ENCODE measurements at places on chromosomes 7 and 10.

- H3K27me3 ChIP-seq, result no peaks in the 10 kb centered on the region
- no peak for DNase-seq
- H3K36me3 ChIP-seq, result no peaks in the 10 kb centered on the region
- no peak overlapping the region for H3K4me3 ChIP-seq
- no peaks in the 10 kb centered on the region for H3K4me1 ChIP-seq
- H3K27ac ChIP-seq, result no peak overlapping the region
These were observed 68.5 kb downstream of the AKR1C4 start for GRCh38 chr10:5265139-5265538.

GRCh38 chr10:44051584-44052385 lies 333.1 kb downstream of the CXCL12 start:
- H3K4me1 ChIP-seq, result peaks cover 2% of the 10 kb centered on the region
- no peak overlapping the region for H3K27ac ChIP-seq
- DNase-seq, result no peak
- no peaks in the 10 kb centered on the region for H3K36me3 ChIP-seq
- no peaks in the 10 kb centered on the region for H3K27me3 ChIP-seq

DNA sequence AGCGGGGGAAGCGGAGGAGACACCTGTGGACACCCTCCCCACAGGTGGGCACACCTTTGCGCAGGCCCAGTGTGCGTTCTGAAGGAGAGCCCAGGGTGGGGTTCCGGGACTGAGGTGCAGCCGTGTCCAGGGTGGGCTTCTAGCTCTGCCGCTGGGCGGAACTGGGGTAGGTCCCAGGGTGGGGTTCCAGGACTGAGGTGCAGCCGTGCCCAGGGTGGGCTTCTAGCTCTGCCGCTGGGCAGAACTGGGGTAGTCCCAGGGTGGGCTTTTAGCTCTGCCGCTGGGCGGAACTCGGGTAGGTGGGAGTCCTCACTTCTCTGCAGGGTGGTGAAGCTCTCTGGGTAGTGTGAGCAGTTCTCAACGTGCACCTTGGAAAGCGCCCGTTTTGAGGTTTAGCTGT lies 78.7 kb downstream of the DNAJB6 start:
- H3K27ac ChIP-seq, result no peak overlapping the region
- H3K27me3 ChIP-seq, result no peaks in the 10 kb centered on the region
- H3K4me3 ChIP-seq, result no peak overlapping the region
- no peak for DNase-seq
- no peaks in the 10 kb centered on the region for H3K36me3 ChIP-seq
- H3K4me1 ChIP-seq, result no peaks in the 10 kb centered on the region

DNA sequence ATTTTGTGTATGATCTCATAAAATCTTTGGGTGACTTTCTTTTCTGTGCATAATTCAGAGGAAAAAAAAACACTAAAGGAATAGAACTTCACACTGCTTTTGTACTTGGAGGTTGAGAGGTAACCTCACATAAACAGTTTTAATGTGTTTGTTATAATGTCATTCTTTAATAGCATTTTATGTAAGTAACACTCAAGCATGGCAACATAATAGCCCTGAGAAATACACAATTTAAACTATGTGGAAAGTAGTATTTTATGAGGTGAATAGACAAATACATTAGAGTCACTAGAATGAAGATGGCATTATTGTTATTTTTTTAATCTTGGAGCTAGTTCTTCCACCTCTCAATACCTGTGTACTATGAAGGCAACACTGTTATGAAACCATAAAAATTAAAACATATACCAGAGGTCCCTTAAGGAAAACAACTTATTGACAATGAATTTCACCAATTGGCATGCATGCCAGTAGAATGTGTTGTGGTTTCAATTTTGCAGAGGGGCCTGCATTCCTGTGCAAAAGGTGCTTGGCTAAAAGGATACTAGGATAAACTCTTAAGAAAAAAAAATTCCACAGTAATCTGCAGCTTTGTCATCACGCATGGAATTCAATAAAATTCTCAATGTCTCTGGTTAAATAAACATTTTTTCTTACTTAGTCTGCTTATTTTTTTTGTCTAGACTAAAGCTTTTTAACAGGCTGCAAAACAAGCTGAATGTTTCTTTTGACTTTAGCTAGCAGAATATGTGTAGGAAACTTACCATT lies 102.5 kb downstream of the CD36 start:
- no peak for DNase-seq
- no peaks in the 10 kb centered on the region for H3K36me3 ChIP-seq
- H3K27me3 ChIP-seq, result no peaks in the 10 kb centered on the region
- H3K4me3 ChIP-seq, result no peak overlapping the region
- H3K4me1 ChIP-seq, result no peaks in the 10 kb centered on the region

GRCh38 chr7:159114096-159114495 lies 30.6 kb downstream of the VIPR2 start:
- no peaks in the 10 kb centered on the region for H3K36me3 ChIP-seq
- no peak overlapping the region for H3K27ac ChIP-seq
- H3K27me3 ChIP-seq, result no peaks in the 10 kb centered on the region
- no peak overlapping the region for H3K4me3 ChIP-seq

Data from prostate gland (tissue), 2 donors.